Naive thymus-derived CD8-positive, alpha-beta T cell (primary cell): ENCODE measurements at places on chromosomes 2 and 18. TPM values are rescaled to one million over a fixed set of nuclear protein-coding genes. Genes with fewer than 3 reads are reported as not detected.

DNA sequence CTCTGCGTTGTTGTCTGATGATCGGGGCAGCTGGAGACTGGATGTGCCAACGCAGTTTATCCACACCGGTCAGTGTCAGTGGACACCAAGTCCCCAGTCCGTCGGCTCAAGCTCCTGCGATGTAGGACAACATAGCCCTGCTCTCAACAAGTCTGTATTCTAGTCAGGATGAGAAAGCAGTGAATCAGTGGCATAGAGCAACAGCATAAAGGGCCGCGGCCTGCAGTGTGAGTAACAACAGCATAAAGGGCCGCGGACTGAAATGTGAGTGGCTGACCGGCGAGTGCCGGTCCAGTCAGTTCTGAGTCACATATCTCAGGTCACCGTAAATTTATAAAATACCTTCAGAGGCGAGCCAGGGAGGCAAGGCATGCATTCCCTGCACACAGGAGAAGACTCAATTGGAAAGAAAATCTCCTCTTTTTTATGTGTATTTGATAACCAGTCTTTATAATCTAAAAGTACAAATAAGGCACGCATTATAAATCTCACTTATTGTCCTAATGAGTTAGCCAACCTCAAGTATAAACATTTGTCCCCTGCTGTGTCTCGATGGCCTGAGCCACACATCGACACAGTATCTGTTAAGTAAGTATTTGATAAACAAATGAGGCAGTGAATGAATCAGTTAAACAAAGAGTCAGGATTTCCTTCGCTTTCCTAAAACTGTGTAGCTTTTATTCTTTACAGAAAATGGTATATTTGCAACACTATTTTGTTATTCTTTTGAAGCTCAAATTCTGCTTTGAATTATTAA is 33.8 kb upstream of the NFATC1 start:
- no peaks in the 10 kb centered on the region for H3K27me3 ChIP-seq
- no peaks in the 10 kb centered on the region for H3K4me1 ChIP-seq
- H3K36me3 ChIP-seq: peaks cover 68% of the 10 kb centered on the region
- H3K27ac ChIP-seq: no peak overlapping the region
- DNase-seq: no peak
- no peak overlapping the region for H3K4me3 ChIP-seq

DNA sequence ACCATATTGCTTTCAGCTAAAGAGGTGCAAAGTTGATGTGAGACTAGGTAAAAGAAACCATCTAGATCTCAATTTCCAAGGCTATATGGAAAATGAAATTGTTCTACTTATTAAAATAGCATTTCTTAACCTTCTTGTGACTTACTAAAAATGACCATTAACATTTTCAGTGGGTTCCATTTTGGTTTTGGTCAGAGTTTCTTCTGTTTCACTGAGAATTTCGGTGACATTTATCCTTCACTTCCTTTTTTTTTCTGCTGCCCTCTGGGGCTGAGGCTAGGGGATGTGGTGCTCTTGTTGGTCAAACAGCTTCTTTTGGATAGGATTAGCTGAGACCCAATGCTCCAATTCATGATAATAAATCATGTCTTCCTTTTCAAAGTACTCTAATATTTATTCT is 44.3 kb upstream of the REL start:
- H3K27me3 ChIP-seq: peaks cover 1% of the 10 kb centered on the region
- no peak for DNase-seq
- no peak overlapping the region for H3K4me3 ChIP-seq
- H3K27ac ChIP-seq: no peak overlapping the region
- no peaks in the 10 kb centered on the region for H3K36me3 ChIP-seq
- H3K4me1 ChIP-seq: peaks cover 11% of the 10 kb centered on the region

Gene KCNJ3
- not detected for total RNA-seq

GRCh38 chr2:34723683-34724082 is 1124.6 kb upstream of the FAM98A start:
- H3K4me3 ChIP-seq: no peak overlapping the region
- no peaks in the 10 kb centered on the region for H3K36me3 ChIP-seq
- H3K4me1 ChIP-seq: no peaks in the 10 kb centered on the region
